ENCODE measurements at places on chromosomes 13 and 19. TPM values are rescaled to one million over a fixed set of nuclear protein-coding genes. Genes with fewer than 3 reads are reported as not detected.

GRCh38 chr13:33745370-33746324, 72.3 kb upstream of the RFC3 start:
- no peak for DNase-seq

DNA sequence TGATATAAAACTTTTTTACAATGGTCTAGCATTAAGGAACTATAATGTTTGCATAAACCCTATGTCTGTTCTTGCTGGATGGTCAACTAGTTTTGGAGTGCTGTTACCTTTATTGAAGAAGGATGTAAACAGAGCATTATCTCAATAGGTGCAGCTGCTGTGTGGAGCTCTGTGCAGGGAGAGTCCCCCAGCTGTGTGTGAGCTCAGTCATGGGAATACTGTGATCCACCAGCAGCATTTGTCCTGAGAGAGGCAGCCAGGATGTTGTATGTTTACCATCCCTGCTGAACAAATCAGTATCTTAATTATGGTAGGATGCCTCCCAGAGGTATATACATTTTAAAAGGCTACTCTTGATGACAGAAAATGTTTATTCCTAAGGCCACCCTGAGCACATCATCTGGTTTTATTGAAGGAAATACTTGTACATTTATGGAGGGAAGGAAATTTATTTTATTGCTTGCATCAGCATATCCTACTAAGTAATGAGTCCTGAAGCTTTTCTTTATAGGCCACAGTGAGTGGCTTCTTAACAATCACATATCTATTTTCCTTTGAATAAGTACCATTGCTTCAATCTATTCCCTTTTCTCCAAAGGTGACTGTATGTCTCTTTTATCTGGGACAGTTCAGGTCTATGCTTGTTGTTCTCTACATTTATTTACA, 11.7 kb downstream of the RAP2A start:
- no peak for DNase-seq

DNA sequence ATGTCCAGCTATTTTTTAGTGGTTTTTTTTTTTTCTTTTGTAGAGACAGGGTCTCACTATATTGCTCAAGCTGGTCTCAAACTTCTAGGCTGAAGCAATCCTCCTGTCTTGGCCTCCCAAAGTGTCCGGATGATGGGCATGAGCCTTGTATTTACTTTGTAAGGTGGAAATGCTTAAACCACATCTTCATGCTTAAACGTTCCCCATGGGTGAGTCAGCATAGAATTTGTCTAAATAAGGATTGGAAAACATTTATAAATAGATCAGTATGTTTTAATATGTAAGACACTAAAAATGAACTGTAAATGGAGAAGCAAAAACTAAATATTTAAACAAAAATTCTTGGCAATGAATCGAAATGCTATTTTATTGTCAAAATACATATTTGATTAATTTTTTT, 698.0 kb downstream of the PCDH9 start:
- no peak for DNase-seq

- DNase-seq = no peak
These were observed 15.5 kb upstream of the UBL3 start for GRCh38 chr13:29865934-29866333.

DNA sequence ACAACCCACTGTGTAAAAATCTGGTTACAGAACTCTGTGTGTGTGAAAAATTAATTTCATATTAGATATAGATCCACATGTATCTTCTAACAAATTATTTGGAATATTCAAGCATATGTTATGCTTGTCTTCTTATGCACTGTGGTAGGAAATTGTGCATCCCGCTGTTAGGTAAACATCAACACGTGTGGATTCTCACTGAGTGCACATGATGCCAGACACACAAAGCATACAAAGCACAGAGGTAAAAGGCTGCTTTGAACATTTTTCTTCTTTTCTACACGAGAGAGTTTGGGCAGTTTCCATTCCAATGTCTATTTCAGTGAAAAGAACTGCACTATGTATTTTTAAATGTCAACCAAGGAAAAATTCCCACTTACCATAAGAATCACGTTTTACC, 354.9 kb downstream of the PCDH9 start:
- no peak for DNase-seq

- DNase-seq = no peak
These were observed 17.3 kb downstream of the MPHOSPH8 start for GRCh38 chr13:19650742-19651141.

- no peak for DNase-seq
These were observed 17.6 kb downstream of the RANBP3 start for GRCh38 chr19:5960005-5961001.

The CALR3 gene
- 0.35 TPM for total RNA-seq

The ZNF665 gene
- 4.6 TPM for total RNA-seq

The PEG3 gene
- not detected for total RNA-seq

All from endodermal cell (in vitro differentiated cells).